Left cardiac atrium (tissue), 4 donors: ENCODE measurements at places on chromosomes 5 and 9. TPM values are rescaled to one million over a fixed set of nuclear protein-coding genes. Genes with fewer than 3 reads are reported as not detected.

Gene ANKRD20A1
- total RNA-seq, result 6.3 TPM

Gene PHAX
- total RNA-seq, result 34.8 TPM

Gene GABRA6
- not detected for total RNA-seq

- DNase-seq, result no peak
Measured at GRCh38 chr5:119356612-119357188, 881 bp downstream of the TNFAIP8 start.

- no peak for DNase-seq
Measured at GRCh38 chr5:96871686-96872085, 4.6 kb upstream of the ERAP2 start.

DNA sequence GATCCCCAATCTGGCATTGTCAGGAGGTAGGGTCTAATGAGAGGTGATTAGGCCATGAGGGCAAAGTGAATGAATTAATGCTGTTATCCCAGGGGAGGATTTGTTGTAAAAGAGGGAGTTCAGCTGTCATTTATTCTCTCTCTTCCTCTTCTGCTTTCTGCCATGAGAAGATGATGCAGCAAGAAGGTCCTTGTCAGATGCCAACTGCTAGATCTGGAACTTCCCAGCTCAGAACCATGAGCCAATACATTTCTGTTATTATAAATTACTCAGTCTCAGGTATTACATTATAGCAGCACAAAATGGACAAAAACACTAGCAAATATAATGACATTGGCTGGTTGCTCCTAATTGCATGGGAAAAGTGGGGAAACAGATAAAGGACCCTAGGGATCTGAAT, 15.6 kb upstream of the BICD2 start:
- DNase-seq, result no peak

DNA sequence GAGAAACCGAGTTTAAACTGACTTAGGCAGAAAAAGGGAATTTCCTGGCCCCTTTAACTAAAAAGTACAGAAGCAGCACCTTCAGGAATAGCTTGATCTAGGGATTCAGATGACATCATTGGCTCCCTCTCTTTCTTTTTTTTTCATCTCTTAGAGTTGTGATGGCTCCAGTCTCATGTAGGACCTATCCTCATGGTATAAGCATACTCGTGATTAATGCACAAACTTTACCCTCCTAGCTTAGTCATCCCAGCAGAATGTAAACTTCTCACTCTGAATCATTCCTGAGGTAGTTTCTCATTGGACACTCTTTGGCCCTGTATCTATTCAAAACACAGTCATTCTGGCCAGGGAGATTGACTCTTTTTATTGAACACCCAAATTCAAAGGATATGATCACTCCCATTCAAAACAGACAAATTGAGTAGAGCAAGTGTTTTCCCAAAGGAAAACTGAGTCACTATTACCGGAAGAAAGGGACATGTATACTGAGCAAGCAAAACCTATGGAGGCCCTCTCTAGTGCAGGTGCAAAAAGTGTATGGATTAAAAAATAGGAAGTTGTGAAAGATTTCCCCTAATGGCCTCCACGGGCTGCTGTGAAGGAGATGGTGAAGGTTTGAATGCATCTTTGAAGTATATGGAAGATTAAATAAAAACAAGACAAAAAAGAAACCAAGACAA, 27.6 kb upstream of the SMIM23 start:
- DNase-seq, result no peak

GRCh38 chr9:124110307-124110915, 98.8 kb downstream of the LHX2 start:
- peak; percentile 69 for DNase-seq

GRCh38 chr5:60010328-60010727, 116.8 kb upstream of the PDE4D start:
- no peak for DNase-seq

GRCh38 chr5:68292316-68292715, 76.8 kb downstream of the PIK3R1 start:
- no peak for DNase-seq
